ENCODE measurements at places on chromosomes 1 and 21.
A peak's percentile ranks its signal among the peaks of the same experiment; 100 is the strongest.

DNA sequence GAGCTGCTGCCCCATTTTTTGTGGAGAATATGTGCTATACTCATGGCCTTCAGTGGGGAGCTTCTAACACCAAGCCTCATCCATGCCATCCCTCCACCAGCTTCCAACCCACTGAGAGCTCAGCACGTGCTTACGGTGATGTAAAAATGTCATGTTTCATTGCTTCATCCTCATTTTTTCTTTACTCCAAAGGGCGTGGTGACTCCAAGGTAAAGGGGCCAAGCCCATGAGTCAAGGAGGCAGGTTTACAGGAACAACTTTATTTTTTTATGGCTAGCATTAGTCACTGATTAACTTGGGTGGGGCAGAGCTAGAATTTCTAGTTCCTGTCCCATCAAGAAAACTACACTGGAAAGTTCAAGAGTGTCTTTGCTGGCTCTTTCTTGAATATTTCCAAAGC lies at the start of gene C1orf226:
Gene C1orf226 (plus strand): TSS at position 346 of the 400 bp plus-strand sequence. CDS start 174 bp downstream, outside the sequence.
- no peak for DNase-seq

- DNase-seq = no peak
Measured at GRCh38 chr1:57007472-57007871, 41.7 kb upstream of the C8B start.

DNA sequence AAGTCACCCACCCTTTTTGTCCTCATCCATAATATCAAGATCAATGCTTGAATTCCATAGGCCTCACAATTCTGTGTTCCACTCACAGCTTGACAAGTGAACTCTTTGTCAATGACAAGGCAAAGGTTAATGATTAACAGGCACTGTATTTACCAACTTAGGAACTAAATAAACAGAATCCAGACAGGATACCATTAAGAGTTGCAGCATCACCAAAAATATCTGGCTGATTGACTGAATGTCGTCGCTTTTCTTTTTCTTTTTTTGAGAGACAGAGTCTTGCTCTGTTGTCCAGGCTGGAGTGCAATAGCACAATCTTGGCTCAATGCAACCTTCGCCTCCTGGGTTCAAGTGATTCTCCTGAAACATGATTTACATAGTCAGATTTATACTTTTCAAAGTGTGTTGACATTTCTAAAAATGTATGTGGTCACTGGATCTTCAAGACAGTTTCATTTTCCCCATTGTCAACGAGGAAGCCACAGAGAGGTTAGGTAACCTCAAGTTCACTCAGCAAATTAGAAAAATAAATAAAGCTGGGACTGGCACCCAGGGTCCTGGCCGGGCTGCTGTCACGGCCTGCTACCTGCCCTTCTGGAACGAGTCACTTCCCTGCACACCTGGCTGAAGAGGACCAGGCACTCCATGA lies 81.0 kb downstream of the PDE9A start:
- DNase-seq = no peak

DNA sequence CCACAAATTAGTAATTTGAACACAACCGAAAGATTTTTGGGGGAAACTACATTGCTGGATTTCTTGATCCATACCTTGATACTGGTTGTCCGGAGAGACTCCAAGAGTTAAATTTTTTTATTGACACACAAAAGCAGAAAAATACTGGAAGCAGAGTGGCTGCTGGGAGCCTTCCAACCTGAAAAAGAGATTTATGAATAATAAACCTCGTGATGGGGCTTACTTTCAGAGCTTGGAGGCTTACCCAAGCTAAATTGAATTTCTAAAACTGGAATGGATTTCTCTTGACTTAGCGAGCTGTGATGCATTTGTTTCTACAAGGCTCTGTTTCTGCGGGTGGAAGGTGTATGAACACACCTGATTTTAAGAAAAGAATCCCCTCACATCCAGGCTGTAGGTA lies 35.7 kb downstream of the PCP4 start:
- no peak for DNase-seq

DNA sequence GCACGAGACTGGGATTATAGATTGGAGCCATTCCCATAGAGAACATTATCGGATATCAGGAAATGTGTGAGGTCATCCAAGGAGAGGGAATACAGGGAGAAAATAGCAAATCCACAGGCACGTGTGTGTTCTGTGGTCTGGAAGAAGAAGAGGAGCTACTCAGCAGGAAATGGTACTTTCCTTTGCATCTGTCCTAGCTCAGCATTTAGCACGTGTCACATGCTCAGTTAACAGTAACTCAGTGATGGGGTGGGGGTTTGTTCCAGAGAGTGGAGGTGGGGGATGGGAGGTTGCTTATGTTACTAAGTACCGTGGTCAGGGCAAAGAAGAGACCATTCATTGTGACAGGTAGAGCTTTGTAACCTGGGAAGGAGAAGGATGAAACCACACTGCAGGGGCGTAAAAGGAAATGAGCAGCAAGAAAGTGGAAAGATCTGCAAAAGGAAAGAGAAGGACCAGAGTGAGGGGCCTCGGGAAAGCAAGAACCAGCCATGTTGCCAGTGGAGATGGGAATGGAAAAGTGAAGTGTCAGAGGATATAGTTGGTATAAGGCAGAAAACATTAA lies 100.4 kb downstream of the ATP5PO start:
- no peak for DNase-seq

GRCh38 chr1:112674986-112675727 lies 698 bp downstream of the MOV10 start:
- peak; percentile 14 for DNase-seq

DNA sequence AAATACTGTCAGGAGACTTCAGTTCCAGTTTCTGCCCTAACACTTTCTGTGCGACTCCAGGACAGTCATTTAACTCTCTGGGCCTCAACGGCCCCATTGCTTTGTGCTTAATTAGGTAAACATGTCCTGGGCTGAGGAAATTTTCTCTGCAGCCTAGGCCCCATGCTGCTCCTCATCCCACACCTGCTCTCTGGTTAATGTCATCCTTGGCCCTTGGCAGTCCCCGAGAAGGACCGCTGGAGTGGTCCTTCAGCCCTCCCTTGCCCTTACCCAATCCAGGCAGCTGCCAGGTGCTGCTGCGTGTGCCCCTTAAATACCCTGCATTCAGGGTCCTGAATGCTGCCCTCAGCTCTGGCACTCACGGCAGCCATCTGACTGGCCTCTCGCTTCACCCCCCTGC lies 18.7 kb downstream of the UBL4B start:
- DNase-seq = no peak

- no peak for DNase-seq
Measured at GRCh38 chr1:1179983-1180861, 6.5 kb downstream of the TTLL10 start.

- DNase-seq = no peak
Measured at GRCh38 chr21:17925899-17926298, 106.7 kb upstream of the C21orf91 start.

GRCh38 chr1:95888941-95889390 lies 655.0 kb downstream of the RWDD3 start:
- DNase-seq = no peak

DNA sequence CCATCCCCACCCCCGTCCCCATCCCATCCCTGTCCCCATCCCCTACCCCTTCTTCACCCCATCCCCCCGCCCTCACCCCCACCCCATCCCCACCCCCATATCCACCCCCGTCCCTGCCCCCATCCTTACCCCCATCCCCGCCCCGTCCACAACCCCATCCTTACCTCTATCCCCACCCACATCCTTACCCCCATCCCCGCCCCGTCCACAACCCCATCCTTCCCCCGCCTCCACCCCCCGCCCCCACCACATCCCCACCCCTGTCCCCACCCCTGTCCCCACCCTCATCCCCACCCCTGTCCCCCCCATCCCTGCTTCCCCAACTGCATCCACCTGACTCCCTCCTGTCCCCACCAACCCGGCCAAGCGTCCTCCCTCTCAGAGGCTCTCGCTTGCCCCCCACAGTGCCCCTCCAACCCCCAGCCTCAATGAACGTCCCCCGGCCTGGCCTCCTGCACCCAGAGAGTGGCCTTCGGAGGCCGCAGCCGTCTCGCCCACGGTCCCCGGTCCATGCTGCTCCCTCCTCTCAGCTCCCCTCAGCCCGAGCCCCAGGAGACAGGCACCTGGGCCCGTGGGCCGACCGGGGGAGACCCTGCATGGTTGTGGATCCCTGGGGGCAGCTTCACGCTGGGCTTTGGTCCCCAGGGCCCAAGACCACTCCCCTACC lies 25.5 kb upstream of the C1orf159 start:
- no peak for DNase-seq

GRCh38 chr1:12600335-12600734 lies 17.7 kb downstream of the DHRS3 start:
- no peak for DNase-seq
